ENCODE measurements at places on chromosomes 1 and 21. TPM values are rescaled to one million over a fixed set of nuclear protein-coding genes. Genes with fewer than 3 reads are reported as not detected.

DNA sequence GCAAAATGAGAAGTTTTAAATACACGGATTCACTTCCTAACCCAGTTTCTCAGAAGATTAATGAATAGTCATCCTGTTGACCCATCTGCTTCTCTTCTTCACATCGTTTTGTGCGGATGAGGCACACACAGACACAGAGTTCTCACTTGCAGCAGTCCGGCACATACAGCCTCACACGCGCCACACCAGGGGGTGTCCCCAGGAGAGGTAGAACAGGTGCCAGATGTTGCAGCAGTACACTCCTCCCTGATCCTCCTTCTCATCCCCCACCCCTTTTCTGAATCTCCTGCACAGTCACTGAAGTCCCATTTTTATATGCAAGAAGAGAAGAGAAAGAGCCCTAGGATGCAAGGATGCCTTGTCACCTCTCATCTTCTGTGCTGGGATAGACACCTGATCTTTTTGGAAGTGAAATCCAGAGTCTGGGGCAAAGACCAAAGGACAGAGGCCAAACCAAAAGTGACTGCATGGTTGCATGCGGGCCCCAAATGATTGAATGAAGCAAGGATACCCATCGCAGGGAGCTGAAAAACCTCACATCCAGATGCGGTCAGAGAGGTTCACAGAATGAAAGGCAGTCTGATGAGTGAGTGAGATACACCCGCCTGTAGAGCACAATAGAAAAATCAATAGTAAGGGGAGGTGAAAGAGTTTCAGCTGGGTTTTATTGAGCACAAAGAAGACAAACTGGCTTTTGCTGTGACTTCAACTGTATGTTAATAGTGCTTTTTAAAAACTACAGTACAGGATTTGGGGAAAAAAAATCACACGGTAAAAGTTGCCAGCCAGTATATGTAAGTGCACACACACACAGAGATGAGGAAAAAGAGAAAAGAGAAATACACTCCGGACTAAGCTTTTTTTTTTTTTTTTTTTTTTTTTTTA lies 28.9 kb downstream of the PBX1 start:
- DNase-seq = no peak

Gene MFSD2A
- 9.5 TPM for total RNA-seq

GRCh38 chr1:156009404-156009803 lies 11.3 kb downstream of the SSR2 start:
- DNase-seq = no peak

- no peak for DNase-seq
These were observed 24.1 kb upstream of the CNN3 start for GRCh38 chr1:94951046-94951445.

DNA sequence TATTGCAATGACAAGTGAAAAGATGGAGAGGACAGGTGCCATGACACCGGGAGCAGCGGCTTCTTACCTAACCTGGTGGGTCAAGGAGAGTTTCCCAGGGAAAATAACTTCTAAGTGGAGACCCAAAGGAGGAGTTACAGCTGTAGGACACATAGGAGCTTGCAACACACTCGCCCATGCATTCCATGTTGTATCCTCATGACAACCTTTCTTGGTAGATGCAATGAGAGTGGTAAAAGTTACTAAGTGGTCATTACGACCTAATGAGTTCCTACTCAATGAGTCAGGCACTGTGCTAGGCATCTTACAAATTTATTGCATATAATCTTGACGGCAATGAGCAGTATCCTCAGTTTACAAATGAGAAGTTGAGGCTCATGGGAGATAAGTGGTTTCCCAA lies 119.5 kb upstream of the HOOK1 start:
- no peak for DNase-seq

GRCh38 chr1:199279872-199280645 lies 641.2 kb downstream of the PTPRC start:
- no peak for DNase-seq

DNA sequence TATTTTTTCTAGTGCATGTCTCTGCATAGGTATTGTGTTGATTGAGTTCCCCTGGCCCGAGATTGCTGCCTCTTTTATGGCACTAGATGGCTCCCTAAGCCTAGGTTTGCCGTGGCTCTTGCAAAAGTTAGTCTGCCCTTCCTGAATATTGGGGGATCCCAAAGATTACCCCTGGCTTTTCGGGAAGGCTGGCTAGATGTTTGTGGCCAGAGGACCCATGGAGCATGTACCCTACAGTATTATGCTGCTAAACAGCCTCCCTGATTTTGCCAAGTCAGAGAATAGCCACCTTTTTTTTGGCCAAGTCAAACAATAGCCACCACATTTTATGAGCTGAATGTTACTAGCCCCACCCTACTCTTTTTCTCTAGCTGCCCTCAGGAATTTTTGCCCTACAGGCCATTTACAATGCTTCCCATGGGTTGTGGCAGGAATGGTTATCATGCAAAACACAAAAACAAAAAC lies 343.2 kb downstream of the OLFM3 start:
- DNase-seq = peak; percentile 45

Gene SMIM1
- total RNA-seq = not detected

Gene MECR
- 32.3 TPM for total RNA-seq

Gene OR2T29
- total RNA-seq = not detected

DNA sequence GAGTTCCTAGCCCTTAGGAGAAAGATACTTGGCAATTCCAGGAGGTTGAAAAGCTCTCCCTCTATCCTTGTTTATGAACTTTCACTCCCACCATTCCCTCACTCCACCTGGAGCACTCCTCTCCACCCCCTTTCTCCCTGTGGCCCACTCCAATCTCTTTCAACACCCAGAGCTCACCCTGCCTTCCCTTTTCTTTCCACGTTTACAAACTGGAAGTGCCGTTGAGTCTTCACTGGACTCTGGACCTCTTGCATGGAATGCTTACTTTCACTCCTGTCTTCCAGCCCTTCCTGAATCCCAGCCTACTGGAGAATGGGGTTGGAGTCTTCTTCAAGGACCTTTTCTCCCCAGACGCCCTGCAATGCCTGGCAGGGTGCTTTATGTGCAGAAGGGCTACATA lies 198.5 kb downstream of the RHOU start:
- no peak for DNase-seq

- no peak for DNase-seq
These were observed 18.1 kb upstream of the POFUT2 start for GRCh38 chr21:45305836-45306235.

- DNase-seq = no peak
These were observed 36.8 kb downstream of the FBXO42 start for GRCh38 chr1:16315437-16315836.

- DNase-seq = no peak
These were observed 61.0 kb downstream of the IER5 start for GRCh38 chr1:181149326-181150125.

GRCh38 chr1:199799116-199799515 lies 228.4 kb upstream of the NR5A2 start:
- no peak for DNase-seq

DNA sequence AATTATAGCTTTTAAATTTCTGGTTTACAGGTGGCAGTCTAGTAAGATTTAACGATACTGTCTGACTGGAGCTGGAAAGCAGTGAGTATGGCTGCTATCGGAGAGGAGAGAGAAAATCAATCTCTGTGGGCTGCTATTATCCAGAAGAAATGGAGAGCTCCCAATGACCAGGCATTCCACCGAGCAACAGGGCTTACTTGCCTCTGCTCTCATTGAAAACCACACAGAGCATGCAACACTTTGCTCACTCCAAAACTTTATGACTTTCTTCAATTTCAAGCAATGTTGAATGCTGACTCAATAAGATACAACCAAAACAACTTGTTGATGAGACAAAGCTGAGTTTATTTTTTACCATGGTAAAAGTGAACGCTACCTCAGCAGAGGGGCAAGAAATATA lies 337.0 kb upstream of the NCAM2 start:
- DNase-seq = no peak

DNA sequence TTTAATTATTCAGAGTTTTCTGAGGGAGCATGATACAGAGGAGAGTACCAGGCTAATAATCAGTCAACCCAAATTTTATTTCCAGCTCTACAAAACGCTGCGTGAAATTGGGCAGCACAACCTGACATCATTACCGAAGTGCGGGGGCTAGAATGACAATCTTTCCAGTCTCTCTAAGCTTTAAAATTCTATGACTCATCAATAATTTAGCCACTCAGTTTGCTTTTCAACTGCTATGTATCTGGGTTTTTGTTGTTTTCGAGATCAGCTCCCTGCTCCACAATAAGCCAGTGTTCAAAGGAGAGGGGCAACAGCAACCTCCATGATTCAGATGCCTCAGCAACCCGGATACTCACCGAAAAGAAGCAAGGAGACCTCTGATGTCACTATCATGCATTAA lies 13.9 kb downstream of the SORT1 start:
- no peak for DNase-seq

GRCh38 chr1:214707306-214708087 lies 104.5 kb downstream of the CENPF start:
- no peak for DNase-seq

GRCh38 chr21:15893902-15894301 lies 164.1 kb downstream of the USP25 start:
- no peak for DNase-seq

DNA sequence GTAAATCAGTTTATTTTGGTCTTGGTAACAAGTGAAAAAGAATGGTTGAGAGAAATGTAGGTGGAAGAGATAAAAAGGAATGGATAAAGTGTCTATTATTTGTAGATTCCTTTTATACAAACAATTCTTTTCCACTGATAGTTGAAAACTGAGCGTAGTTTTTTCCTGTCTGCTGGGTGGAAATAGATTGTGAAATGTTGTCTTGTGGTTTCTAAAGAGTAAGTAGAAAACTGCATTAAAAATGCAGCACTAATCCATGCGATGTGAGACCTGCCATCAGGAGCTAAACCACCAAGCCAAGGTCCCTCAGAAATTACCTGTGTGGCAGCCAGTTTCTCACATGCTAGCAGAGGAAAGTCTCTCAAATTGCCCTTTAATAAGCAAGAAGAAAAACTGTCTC lies 103.2 kb upstream of the SLC44A3 start:
- no peak for DNase-seq

Gene SERPINC1
- not detected for total RNA-seq

DNA sequence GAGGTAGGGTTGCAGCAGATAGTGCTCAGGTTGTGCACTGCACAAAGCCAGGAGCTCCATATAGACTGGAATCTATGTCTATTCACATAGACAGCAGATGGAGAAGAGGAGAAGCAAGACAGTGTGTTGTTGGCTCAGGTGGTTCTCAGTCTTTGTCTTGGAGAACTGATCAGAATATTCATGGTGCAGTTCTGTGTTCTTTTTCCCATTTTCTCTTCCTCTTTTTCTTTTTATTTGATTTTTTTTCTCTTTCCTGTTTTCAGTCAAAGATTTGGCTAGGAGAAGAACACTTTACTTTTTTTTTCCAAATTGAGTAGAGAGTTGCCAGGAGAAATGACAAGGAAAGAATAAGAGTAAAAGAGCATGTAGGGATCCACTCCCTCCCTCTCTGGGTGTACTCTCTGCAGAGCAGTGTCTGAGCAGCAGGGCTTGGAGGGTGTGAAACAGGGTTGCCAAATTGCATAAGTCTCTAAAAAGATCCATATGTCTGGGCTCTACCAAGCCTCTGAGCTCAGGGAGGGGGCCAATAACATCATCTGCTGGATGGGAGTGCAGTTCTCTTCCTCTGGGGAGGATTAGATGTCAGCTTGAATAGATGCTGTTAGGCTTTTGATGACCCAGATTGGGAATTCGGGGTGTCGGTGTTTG lies 8.7 kb upstream of the CD34 start:
- no peak for DNase-seq

- no peak for DNase-seq
These were observed 19.2 kb downstream of the TUT4 start for GRCh38 chr1:52533713-52534112.

GRCh38 chr1:192147696-192148095 lies 10.6 kb upstream of the RGS18 start:
- DNase-seq = peak; percentile 73

GRCh38 chr1:147384804-147385203 lies 142.3 kb downstream of the CHD1L start:
- no peak for DNase-seq

DNA sequence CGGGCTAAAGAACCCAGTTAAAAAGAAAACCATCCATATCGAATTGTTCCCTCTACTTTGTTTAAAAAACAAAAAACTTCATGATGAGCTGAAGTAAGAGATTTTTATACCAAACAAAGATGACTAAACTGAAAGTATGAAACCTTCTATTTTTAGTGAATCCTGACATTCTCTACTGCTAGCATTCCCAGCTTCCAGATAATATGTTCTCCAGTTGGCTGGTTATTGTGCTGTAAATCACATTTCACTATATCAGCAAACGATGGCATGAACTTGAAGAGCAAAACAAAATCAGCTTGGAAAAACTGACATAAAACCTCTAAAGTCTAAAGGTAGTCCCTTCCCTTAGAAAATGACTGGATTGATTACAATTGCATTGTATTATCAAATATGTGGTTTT lies 68.1 kb upstream of the APP start:
- DNase-seq = no peak

DNA sequence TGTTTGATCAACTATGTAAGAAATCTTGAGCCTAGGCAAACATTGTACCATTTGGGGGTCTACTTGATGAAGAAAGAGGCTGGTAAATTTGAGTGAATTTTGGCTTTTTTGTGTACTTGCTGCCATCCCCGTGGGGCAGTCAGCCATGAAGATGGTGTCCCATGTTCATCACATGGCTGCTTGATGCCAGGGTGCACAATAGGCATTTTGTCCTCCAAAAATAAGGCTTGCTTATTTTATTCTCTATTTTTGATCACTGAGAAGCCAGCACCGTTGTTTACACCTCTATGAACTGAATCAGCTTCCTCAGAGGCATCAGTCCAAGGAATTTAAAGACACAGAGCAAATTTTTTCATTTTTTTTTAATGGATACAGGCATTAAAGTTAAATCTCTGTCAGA lies 1195.7 kb downstream of the AMY1C start:
- DNase-seq = no peak

Gene HSD3B1
- not detected for total RNA-seq

DNA sequence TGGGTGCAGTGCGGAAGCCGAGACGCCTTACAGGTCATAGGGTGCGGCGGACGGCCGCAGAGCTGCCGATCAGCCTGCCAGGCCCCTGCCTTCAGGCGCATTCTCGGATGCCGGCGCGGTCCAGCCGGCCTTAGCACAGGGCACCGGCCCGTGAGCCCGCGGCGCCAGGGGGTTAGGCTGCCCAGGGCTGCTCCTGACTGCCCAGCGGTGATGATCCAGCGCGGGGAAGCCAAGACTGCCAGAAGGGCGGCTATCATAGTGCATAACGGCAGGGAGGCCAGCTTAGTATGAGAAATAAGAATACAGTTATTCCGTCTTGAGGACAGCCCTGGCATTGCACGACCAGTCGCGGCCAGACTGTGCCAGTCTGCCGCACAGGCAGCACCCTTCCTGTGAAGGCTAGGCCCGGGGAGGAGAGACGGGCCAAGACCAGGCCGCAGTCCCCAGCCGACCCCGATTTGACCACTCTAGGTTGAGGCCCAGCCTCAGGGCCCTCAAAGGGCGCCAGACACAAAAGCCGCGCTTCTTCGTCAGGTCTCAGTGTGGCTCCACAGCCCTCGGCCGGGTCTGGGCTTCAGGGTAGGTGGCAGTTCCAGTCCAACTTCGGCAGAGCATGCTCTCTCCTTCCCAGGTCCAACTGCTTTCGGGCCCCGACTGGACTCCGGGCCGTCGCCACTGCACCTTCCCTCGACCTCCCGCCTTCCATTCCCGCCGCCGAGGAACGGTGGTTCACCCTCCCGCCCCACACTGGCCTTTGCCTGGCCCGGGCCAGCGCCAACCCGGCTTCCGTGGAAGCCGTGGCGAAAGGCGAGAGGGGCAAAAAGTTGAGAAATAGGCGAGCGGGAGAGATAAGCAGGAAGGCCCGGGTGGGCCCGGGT lies 829 bp downstream of the ALX3 start:
- no peak for DNase-seq

GRCh38 chr1:206448471-206448870 lies 21.8 kb upstream of the IKBKE start:
- no peak for DNase-seq
